ENCODE measurements at places on chromosomes 12 and 14. TPM values are rescaled to one million over a fixed set of nuclear protein-coding genes. Genes with fewer than 3 reads are reported as not detected.

RNASE4 gene
- total RNA-seq, result 0.69 TPM

HOXC5 gene
- total RNA-seq, result not detected

GLIPR1L2 gene
- total RNA-seq, result not detected

LAG3 gene
- total RNA-seq, result not detected

DNA sequence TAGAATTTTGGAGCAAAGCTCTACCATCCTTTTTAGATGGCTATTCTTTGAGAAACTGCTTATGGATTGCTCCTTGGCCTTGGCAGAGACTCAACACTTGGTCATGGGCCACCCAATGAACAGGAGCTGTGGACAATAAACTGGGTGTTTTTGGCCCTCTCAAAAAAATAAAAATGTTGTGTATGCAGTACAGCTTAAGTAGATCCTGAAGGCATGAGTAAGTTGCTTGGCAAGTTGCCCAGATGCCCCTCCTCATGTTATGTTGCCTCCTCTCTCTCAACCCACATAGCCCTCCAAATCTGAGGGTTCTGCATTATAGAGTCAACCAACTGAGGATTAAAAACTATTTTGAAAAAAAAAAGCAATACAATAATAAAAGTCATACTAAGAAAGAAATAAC is 124.9 kb downstream of the ATP23 start:
- DNase-seq, result peak; percentile 94
- H3K4me1 ChIP-seq, result peaks cover 21% of the 10 kb centered on the region
- no peaks in the 10 kb centered on the region for H3K27me3 ChIP-seq
- no peak overlapping the region for H3K4me3 ChIP-seq

DNA sequence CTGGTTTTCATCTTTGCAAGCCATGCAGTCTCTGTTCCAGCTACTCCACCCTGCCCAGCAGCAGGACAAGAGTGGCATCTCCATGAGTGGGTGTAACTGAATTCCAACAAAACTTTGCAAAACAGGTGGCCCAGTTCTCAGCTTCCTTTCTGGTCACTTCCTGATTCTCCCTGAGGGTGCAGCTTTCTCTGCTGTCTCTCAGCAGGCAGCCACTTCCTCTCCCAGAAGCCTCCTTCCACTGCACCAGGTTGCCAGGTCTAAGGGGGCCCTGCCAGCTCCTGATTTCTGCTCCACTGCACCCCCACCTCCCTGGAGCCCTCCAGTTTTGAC is 341.0 kb upstream of the FKBP4 start:
- H3K36me3 ChIP-seq, result no peaks in the 10 kb centered on the region
- H3K27ac ChIP-seq, result no peak overlapping the region
- no peak overlapping the region for H3K4me3 ChIP-seq
- DNase-seq, result no peak
- H3K4me1 ChIP-seq, result no peaks in the 10 kb centered on the region

DNA sequence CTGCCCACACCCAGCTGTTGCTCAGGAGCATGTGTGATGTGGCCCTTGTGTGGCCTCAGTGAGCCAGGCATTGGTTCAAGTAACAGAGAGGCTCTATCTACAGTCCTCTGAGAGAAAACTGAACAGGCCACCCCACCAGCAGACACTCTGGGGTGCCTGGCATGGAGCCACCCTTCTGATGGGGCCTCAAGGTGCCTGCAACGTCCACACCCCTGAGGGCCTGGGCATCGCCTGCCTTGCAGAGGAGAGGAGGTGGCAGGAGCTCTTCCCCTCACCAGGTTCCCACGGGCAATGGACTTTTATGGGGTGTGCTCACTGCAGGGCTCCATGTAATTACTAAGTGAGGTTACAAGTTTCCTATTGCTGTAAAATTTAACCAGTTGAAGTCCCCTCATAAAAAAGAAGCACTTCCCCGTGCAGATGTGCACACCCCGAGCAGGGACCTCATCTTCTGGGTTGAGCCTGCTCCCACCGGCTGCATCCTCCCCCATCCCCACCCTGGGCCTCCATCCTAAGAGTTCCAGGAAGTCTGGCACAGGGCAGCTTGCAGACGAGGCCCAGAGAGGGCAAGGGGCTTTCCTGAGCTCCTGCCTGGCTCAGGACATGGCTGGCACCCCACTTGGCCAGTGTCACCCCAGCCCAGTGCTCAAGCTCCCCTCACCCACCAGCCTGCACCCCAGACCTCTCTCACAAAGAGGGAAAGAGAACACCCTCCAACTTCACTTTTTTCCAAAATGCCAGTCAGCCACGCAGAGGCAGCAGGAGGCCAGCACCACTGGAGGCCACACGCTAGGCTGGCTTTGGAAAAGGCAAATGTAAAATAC is 270.4 kb upstream of the RTL1 start:
- no peaks in the 10 kb centered on the region for H3K4me1 ChIP-seq
- DNase-seq, result no peak
- no peaks in the 10 kb centered on the region for H3K36me3 ChIP-seq
- H3K27me3 ChIP-seq, result no peaks in the 10 kb centered on the region
